ENCODE measurements at places on chromosomes 3 and 15. TPM values are rescaled to one million over a fixed set of nuclear protein-coding genes. Genes with fewer than 3 reads are reported as not detected.

DNA sequence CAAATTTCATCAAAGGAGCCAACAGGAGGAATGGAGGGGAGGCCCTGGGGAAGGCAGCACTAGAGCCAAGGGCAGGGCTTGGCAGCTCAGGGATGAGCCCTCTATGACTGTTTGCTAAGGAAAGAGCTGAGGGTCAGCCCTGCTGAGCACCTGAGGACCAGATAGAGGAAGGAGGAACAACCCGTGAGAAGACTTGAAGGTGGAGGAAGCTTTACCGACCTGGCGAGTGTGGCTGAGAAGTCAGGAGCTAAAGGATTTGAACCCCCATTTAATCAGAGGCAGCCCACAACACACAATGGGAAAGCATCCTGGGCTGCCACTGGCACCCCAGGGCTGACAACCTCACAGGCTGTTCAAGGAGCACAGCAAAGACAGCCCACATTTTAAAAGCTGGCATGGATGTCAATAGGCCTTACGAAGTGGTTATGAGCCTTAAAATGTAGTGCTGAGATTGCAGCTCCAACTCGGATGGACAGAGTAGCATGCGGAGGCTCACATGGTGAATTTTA is 20.7 kb upstream of the LRRC2 start:
- no peak for DNase-seq

GRCh38 chr3:114800272-114801031 is 346.6 kb downstream of the ZBTB20 start:
- DNase-seq: no peak

DNA sequence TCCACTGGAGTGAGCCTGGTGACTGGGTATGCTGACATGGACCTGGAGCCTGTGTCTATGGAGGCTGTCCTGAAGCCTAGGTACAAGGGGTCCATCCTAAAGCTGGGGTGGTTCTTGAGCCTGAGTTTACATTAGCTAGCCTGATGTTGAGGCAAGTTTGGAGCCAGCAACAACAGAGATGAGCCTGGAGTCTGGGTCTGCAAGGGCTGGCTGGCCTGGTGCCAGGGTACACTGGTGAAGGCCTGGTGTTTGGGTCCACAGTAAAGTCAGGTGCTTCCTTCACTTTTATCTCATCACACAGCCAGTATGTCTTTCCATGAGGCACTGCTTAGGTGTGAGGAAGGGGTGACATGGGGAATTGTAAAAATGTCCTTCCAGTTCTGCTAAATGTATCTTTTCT is 49.5 kb downstream of the TP63 start:
- no peak for DNase-seq

GRCh38 chr3:128397484-128397883 is 69.2 kb downstream of the DNAJB8 start:
- no peak for DNase-seq

DNA sequence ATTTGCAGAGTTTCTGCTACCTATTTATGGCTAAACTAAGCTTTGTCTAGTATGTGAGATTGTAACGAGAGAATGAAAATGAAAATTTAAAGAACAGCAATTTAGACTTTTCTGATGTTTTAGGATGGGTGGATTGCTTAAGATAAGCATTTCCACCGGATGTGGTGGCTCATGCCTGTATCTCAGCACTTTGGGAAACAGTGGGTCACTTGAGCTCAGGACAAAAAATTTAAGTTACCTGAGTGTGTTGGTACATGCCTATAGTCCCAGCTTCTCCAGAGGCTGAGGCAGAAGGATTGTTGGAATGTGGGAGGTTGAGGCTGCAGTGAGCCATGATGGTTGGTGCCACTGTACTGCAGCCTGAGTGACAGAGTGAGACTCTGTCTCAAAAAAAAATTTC is 3.3 kb downstream of the PPP4R2 start:
- DNase-seq: no peak

DNA sequence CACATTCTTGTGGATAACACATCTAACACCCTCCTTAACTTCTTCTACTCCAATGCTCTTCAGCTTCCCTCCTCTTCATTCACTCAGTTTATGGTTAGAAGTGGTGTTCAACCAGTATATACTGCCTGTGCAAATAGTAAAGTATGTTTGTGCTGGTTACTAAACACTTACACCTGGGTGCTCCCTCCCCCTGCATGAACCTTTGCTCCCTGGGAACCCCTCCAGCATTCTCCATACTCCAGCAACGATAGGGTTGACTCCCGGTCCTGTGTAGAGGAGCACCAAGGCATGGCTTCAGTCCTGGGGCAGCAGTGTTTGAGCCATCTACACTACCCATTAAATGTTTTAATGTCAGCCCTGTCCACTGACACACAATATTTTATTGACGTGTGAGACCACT is 407.5 kb upstream of the DPH6 start:
- no peak for DNase-seq

DNA sequence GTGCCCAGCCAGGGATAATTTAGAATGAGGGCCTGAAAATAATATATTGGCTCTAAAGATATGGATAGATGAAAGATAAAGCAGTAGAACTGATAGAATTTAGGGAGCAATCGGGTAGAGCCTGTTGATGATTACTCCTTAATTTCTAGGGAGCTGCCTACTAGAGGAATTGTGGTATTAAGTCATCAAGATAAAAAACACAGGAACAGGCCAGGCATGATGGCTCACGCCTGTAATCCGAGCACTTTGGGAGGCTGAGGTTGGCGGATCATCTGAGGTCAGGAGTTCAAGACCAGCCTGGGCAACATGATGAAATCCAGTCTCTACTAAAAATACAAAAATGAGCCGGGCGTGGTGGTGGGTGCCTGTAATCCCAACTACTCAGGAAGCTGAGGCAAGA is 130.4 kb downstream of the PCCB start:
- no peak for DNase-seq

- no peak for DNase-seq
These were observed 566 bp downstream of the ETV5 start for GRCh38 chr3:186108106-186108940.

DNA sequence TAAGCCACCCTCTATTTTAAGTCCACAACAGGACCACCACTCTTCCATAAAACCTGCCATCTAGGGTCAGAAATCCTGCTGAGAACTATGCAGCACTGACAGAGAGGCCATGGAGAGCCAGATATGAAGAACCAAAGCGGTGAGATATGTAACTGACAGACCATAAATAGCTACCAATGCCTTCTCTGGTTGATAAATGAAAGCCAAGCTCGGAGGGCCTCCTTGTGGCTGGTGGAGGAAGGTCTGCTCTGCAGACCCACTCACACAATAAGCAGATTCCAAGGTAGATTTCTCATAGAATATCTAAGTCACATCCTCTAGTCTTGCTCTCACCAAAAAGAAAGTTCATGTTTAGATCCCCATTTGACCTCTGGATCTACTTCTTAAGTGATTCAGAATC is 38.9 kb downstream of the RYK start:
- no peak for DNase-seq

- no peak for DNase-seq
These were observed 88.4 kb upstream of the GALNT15 start for GRCh38 chr3:16085884-16086608.

DNA sequence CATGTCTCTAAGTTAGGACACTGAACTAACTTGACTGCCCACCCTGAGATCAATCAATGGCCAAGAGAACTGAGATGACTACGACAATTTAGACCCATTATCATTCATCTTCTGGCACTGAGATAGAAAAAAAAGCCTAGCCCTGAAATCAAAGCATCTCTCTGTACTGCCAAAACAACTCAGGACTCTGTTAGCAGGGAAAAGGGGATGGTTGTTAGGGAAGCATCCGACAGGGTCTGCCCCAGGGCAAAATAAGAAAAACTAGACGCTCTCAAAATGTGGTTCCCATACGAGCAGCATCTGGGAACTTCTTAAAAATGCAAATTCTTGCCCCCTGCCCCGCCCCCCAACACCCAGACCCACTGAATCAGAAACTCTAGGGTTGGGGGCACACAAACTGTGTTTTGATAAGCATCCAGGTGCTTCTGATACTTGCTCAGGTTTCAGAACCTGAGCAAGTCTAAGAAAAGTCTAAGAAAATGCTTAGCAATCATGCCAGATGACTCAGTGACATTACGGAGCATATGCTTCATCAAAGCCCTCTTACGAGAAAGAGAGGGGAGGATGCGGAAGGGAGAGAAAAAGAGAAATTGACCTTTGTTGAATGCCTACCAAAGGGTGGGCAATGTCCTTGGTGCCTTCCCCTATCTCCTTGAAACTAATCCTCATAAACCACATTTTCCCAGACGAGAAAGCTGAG is 172.8 kb upstream of the HES1 start:
- no peak for DNase-seq

DNA sequence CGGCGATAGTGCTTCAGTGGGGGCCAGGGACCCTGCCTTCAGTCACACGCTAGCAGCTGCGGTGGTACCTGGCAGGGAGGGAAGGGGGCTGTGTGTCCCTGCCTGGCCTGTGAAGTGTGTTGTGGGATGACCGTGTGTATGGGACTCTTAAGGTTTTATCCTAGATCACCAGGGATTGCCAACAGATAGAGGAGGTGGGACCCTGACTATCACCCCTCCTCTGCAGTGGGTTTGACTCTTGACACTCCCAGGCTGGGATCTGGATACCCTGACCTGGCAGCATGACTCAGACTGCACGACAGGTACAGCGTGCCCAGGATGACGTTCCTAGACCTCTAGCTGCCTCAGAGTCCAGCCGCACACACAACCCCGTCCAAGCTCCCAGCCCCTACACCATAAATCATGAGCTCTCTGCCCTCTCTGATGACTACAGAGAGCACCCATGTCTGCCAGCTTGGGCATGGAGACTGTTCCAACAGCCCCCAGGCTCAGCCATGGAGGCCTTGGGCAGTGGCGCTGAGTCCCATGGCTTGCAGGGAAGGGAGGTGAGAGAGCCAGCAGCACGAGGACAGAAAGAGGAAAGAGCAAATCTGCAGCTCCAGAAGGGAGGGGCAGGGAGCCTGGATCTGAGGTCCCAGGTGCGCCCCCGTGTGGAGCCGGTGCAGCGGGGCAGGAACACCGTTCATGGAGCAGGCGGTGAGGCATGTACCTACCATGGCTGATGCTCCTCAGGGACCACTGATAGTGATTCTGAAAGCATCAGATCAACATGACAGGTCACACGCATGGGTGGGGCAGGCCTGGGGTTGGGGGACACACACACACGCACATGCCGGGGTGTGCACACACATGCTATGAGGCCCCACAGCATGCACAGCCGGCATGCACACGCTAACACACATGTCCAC is 71.0 kb downstream of the ADAMTS7 start:
- no peak for DNase-seq

DNA sequence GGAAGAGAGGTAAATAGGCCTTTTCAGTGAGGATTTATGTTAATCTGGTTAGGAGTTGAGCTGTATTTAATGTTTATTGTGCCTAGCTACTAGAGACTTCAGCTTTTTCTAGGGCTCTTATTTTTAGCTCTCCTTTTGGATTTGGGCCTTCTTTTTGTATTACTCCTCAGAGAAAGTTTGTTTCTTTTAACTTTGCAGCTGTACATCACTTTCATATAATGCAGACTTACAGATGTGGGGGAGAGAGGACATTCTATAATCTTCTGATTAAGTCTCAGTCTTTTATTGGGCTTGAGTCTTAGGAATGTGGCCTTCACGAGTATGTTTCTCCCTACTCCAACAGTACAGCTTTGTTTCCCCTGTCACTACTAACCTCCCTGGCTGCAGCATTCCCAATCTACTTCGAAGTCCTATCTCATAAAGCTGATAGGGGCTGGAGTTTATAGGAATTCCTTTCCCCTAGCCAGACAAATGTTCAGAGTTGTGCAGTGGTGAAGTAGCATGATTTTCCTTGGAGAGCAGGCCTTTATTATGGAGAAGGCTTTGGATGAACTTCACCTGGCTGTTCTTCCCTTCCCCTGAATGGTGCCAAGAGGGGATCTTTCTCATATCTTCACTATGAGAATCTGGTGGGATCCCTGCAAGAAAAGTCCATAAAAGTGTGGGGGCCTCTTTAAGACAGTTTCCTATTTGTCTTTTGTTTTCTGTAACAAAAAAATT is 82.2 kb upstream of the CBLB start:
- DNase-seq: no peak

- DNase-seq: no peak
These were observed 21.3 kb downstream of the TRANK1 start for GRCh38 chr3:36923523-36923943.

GRCh38 chr3:152209060-152209459 is 59.7 kb upstream of the MBNL1 start:
- DNase-seq: no peak

GRCh38 chr15:75181780-75182179 is 19.9 kb upstream of the C15orf39 start:
- no peak for DNase-seq

GRCh38 chr15:77034695-77035489 is 36.0 kb downstream of the TSPAN3 start:
- DNase-seq: no peak

- no peak for DNase-seq
These were observed 38.6 kb downstream of the ONECUT1 start for GRCh38 chr15:52751522-52751921.

- no peak for DNase-seq
These were observed 108.6 kb upstream of the AADACL2 start for GRCh38 chr3:151625086-151625485.

DNA sequence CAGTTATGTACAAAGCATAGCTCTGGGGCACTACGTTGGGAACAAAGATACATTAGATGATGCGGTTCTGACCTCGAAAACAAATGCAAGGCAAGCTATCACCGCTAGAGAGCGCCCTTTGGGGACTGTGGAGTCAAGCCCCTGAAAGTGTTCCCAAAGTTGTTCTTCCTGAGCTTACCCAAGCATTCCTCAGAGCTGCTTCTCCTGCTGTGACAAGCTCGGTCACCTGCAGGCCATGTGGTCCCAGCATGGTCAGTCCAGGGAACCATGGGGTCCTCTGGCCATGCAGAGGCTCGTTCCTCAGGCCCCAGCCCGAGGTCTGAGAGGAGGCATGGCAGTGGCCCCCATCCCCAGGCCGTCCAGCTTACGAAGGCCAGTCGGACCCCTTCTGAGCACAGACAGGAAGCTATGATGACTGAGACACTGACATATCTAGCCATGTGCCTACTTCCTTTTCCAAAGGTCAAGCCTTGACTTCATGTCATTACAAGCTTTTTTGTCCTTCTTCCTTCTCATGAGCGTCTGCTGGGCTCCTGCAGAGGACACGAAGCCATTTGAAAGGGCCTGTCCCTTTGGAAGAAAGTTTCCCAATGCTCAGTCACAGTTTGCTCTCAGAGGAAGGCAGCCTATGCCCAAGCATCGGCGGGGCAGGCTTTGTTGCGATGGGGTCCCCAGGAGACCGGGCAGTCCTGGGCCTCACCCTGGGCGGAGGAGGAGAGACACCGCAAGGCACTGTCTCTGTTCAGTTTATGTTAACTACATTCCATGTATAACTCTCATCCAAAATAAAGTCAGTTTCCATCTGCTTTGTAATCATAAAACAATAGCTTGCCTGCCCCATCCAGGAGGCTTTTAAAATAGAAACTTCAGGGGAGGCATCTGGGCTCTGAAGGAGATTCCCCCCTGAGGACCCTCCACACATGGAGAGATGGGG is 79.3 kb downstream of the ATP10A start:
- no peak for DNase-seq

The LYSMD4 gene
- 2.7 TPM for polyA plus RNA-seq

The NR2E3 gene
- 0.04 TPM for polyA plus RNA-seq

The NR1I2 gene
- not detected for polyA plus RNA-seq

The TMCO5A gene
- not detected for polyA plus RNA-seq

The RHOV gene
- 0.13 TPM for polyA plus RNA-seq

The GOLGA6L4 gene
- 0.92 TPM for polyA plus RNA-seq

The NOX5 gene
- polyA plus RNA-seq: 0.86 TPM

The IDH3A gene
- polyA plus RNA-seq: 49.3 TPM

The HYAL1 gene
- polyA plus RNA-seq: 0.10 TPM
